ENCODE measurements at places on chromosomes 7 and 10. TPM values are rescaled to one million over a fixed set of nuclear protein-coding genes. Genes with fewer than 3 reads are reported as not detected.
A peak's percentile ranks its signal among the peaks of the same experiment; 100 is the strongest.

WDFY4 gene
- polyA plus RNA-seq = 15.1 TPM

DNA sequence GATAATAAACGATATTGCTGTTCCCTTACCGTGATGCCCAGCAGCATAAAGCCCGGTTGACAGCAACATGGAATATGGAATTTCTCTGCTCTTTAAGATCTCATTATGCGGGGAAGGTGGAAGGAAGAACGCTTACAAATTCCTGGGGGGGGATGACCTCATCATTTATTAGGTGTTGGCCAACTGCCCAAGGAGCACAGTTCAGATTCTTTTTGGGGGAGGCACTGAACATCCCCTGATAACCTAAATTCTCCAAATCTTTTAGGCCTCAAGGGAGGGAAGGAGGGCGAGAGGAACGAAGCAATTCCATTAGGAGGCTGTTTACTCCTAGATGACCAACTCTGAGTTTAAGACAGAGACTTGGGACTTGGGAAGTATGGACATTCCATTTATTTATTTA lies 5.2 kb upstream of the COL26A1 start:
- no peak overlapping the region for H3K4me3 ChIP-seq
- no peak overlapping the region for H3K27ac ChIP-seq
- DNase-seq = no peak

CNTNAP2 gene
- polyA plus RNA-seq = 0.61 TPM

- no peak overlapping the region for H3K4me3 ChIP-seq
- no peak for DNase-seq
- H3K36me3 ChIP-seq = no peaks in the 10 kb centered on the region
- H3K27ac ChIP-seq = no peak overlapping the region
- H3K27me3 ChIP-seq = no peaks in the 10 kb centered on the region
- no peaks in the 10 kb centered on the region for H3K4me1 ChIP-seq
Measured at GRCh38 chr7:82312646-82313045, 130.9 kb downstream of the CACNA2D1 start.

- peak overlapping the region; percentile 97 for H3K27ac ChIP-seq
- H3K36me3 ChIP-seq = peaks cover 3% of the 10 kb centered on the region
- H3K4me1 ChIP-seq = peaks cover 5% of the 10 kb centered on the region
Measured at GRCh38 chr7:6375348-6376101, 72.2 kb downstream of the DAGLB start.

DNA sequence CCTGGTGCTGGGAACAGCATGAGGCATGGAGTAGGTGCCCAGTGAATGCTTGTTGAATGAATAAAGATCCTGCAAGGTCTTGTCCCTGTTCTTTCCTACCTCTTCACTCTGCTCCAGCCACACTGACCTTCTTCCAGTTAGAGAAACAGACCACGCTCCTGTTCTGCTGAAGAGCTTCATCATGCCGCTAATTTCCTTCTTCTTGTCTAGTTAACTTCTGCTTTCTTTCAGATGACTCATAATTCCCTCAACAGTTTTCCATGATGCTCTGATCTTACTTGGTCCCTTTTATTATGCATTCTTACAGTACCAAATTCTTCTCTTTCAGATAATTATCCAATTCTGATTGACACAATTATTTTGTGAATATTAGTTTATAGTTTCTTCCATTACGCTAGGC lies 59.5 kb upstream of the C1QL3 start:
- H3K36me3 ChIP-seq = no peaks in the 10 kb centered on the region
- no peaks in the 10 kb centered on the region for H3K27me3 ChIP-seq
- H3K27ac ChIP-seq = no peak overlapping the region
- DNase-seq = no peak
- peaks cover 4% of the 10 kb centered on the region for H3K4me1 ChIP-seq

- H3K27ac ChIP-seq = no peak overlapping the region
- H3K36me3 ChIP-seq = no peaks in the 10 kb centered on the region
- H3K4me1 ChIP-seq = no peaks in the 10 kb centered on the region
- H3K4me3 ChIP-seq = no peak overlapping the region
- DNase-seq = no peak
Measured at GRCh38 chr7:36652431-36652830, 71.9 kb downstream of the AOAH start.

DNA sequence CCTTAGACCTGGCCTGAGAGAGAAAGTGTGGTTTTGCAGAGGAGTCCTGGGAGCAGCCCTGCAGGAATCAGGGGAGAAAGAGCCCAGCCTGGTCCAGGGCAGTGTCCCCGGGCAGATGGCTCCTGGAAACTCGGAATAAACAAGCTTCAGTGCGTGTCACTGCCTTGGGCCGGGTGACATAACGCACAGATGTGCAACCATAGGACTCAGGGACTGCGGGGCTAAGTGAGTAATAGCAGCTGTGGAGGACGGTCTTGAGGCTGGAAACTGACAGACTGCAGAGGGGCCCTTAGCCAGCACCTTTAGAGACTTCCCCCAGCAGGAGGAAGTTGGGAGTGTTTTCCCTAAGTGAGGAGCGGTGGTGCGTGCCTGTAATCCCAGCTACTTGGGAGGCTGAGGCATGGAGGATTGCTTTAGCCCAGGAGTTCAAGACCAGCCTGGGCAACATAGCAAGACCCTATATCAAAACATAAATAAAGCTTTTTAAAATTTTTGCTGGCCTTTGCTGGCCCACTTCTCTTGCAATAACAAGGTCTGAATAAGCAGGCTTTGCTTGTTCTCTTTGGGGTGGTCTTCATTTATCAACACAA lies 5.3 kb upstream of the CLIP2 start:
- H3K27ac ChIP-seq = no peak overlapping the region
- peaks cover 15% of the 10 kb centered on the region for H3K4me1 ChIP-seq
- H3K36me3 ChIP-seq = no peaks in the 10 kb centered on the region
- DNase-seq = no peak
- H3K27me3 ChIP-seq = no peaks in the 10 kb centered on the region
- no peak overlapping the region for H3K4me3 ChIP-seq

GRCh38 chr10:72020914-72021809 lies 57.0 kb downstream of the CHST3 start:
- H3K4me1 ChIP-seq = no peaks in the 10 kb centered on the region
- H3K36me3 ChIP-seq = no peaks in the 10 kb centered on the region
- H3K4me3 ChIP-seq = no peak overlapping the region
- DNase-seq = peak; percentile 90
- no peaks in the 10 kb centered on the region for H3K27me3 ChIP-seq

DNA sequence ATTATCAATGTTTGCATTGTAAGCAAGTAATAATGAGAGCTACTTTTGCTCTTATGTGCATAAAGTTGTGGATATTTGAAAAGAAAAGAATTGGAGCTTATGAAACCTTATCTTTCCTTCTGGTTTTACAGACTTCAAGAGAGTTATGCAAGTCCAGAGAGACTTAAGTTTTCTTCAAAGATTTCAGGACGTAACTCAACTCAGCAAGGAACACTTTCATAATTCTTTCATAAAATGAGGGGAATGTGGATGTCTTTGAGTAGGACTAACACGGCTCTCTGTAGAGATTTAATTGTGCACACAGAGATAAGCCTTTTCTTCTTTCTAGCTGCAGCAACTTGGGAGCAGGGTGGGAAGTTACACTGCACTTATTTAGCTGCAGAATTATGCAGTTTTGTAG lies 97.5 kb downstream of the DNAJB9 start:
- peaks cover 5% of the 10 kb centered on the region for H3K4me1 ChIP-seq
- no peak overlapping the region for H3K4me3 ChIP-seq
- H3K27ac ChIP-seq = no peak overlapping the region
- no peaks in the 10 kb centered on the region for H3K36me3 ChIP-seq
- no peak for DNase-seq
- no peaks in the 10 kb centered on the region for H3K27me3 ChIP-seq

DNA sequence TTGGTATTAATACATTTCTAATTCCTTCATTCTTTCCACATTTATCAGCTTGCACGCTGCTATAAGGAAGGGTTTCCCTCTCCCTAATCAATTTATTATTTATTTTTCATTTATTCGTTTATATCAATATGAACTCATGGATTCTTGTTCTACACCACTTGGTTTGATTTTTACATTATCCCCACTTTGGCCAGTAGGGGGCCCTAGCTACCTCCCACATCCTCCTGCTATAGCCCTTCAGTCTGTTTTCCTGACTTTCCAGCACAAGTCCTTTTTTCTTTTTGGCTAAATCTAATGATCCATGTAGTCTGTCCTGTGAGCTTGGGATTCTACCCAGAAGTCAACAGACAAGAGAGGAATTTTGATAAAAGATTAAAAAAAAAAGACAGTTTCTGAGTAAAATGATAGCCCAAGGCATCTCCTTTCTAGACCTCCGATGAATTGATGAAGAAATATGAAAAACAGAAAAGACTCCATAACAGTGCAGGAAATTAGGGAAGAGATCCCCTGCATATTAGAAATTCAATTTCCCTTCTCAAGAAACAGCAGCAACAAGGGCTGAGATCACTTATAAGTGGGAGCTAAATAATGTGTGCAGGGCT lies 47.7 kb downstream of the LYZL2 start:
- H3K36me3 ChIP-seq = no peaks in the 10 kb centered on the region
- no peaks in the 10 kb centered on the region for H3K27me3 ChIP-seq
- peak; percentile 27 for DNase-seq
- H3K27ac ChIP-seq = no peak overlapping the region

DNAJC30 gene
- 10.0 TPM for polyA plus RNA-seq

- H3K4me1 ChIP-seq = peaks cover 10% of the 10 kb centered on the region
- no peak for DNase-seq
- H3K36me3 ChIP-seq = no peaks in the 10 kb centered on the region
- no peak overlapping the region for H3K27ac ChIP-seq
- no peak overlapping the region for H3K4me3 ChIP-seq
Measured at GRCh38 chr10:43674553-43675210, 26.0 kb upstream of the ZNF32 start.

DNA sequence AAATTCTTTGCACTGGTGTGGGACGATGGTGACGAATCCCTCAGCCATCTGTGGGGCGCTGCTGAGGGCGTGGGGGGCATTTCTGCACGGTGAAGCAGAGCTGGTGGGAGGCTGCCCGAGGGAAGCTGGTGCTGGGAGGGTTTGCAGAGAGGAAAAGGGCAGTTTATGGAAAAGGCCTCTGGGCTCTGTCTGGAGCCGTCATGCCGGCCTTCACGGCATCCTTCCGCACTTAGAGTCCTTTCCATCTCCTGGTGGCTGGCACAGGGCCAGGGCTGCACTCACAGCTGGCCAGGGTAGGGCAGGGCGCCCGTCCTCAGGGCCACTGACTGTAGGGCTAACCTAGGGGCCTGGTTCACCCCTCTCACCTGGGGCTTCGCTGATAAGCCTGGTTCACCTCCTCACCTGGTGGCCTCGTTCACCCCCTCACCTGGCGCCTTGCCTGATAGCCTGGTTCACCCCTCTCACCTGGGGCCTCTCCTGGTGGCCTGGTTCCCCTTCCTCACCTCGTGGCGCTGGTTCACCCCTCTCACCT lies 598 bp upstream of the AMZ1 start:
- H3K4me1 ChIP-seq = no peaks in the 10 kb centered on the region
- DNase-seq = peak; percentile 54
- H3K27me3 ChIP-seq = peaks cover 2% of the 10 kb centered on the region
- no peaks in the 10 kb centered on the region for H3K36me3 ChIP-seq
- H3K27ac ChIP-seq = no peak overlapping the region
- H3K4me3 ChIP-seq = no peak overlapping the region

NPC1L1 gene
- polyA plus RNA-seq = 0.02 TPM

DNA sequence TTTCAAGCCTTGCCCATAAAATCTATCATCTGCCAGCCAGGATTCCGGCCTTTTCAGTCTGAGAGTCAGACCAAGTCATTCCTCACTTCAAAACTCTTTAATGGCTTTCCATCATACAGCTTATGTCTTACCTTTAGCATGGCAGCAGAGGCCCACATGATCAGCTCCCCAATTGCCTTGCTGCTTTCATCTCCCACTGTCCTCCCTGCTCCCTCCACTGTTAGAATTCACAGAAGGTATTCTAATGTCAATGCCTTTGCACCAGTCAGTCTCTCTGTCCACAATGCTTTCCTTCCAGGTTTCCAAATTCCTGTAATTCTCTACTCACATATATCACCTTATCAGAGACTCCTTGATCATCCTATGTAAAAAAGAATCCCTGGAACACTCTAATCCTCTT lies 37.2 kb downstream of the SEMA3E start:
- H3K27ac ChIP-seq = no peak overlapping the region
- no peaks in the 10 kb centered on the region for H3K27me3 ChIP-seq
- H3K4me3 ChIP-seq = no peak overlapping the region
- no peaks in the 10 kb centered on the region for H3K36me3 ChIP-seq
- H3K4me1 ChIP-seq = peaks cover 4% of the 10 kb centered on the region
- DNase-seq = no peak

- H3K36me3 ChIP-seq = no peaks in the 10 kb centered on the region
- no peak overlapping the region for H3K27ac ChIP-seq
- no peaks in the 10 kb centered on the region for H3K27me3 ChIP-seq
- H3K4me1 ChIP-seq = peaks cover 8% of the 10 kb centered on the region
- peak; percentile 68 for DNase-seq
- H3K4me3 ChIP-seq = no peak overlapping the region
Measured at GRCh38 chr10:17735166-17735941, 16.6 kb upstream of the TMEM236 start.

GRCh38 chr7:23242321-23242720 lies 4.3 kb upstream of the GPNMB start:
- H3K27ac ChIP-seq = no peak overlapping the region
- no peak for DNase-seq
- H3K27me3 ChIP-seq = no peaks in the 10 kb centered on the region
- no peaks in the 10 kb centered on the region for H3K36me3 ChIP-seq
- H3K4me1 ChIP-seq = no peaks in the 10 kb centered on the region
- no peak overlapping the region for H3K4me3 ChIP-seq

CUL2 gene
- polyA plus RNA-seq = 7.7 TPM
